CD4-positive, alpha-beta T cell treated with Interleukin-4 for 4 hours (primary cell): ENCODE measurements at places on chromosomes 12 and 14.

DNA sequence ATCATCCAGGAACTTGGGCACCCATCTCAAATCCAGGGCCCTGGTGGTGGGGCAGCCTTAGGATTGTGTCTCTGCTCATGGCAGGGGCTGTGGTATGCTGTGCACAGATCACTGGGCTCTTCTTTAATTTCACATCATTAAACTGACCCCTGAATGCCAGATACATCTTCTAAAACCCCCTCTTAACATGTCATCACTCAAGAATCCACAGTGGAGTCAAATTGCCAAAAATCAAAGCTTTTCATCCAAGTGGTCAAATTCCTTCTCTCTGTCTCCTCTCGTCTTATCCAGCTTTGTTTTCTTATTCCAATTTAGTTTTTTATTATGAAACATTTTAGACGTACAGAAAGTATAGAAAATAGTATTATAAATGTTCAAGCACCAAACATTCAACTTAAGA is 97.5 kb downstream of the ADCK1 start:
- DNase-seq = no peak

DNA sequence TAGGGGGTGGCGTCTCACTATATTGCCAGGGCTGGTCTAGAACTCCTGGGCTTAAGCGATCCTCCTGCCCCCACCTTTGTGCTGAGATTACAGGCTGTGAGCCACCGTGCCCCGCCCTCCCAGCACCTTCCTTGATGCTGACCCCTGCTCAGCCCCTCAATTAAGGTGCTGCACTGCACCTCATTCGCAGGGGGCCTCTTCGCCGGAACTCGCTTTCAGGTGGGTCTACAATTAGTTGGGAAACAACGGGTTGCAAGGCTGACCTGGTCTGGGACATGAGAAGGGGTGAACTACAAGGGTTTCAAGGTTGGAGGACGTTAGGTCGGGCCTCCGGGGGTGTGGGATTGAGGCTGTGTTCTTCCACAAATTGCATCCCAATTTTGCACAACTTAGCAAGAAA is 1.2 kb upstream of the NOP2 start:
- no peak for DNase-seq

GRCh38 chr12:116384691-116385485 is 107.4 kb upstream of the MED13L start:
- DNase-seq = no peak

DNA sequence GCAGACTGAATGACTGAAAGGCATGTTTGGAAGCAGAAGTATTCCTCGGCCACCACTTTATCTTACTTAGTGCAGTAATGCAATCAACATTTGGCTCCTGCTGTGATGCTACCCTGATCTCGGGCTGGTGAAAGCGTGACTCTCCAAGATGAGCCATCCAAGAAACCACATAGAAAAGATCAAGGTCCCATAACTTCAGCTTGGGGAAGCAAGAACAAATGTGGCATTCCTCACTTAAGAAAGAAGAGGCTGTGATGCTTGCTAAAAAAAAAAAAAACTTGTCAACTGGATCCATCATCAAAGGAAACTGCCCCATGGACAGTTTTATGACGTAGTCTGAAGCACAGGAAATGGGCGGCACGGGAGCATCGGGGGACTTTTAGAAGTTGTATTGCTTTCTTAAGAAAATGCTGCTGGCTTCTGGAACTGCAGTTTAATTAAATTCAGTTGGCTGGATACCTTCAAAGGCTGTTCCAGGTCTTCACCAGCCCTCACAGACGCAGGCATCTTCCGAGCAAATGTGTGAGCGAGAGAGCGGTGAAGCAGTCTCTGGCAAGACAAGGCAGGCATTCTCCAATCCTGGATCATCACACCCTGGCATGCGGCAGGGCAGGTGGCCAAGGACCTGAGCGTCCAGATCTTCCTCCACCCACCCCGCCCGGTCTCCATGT is 38.2 kb upstream of the MAP1LC3B2 start:
- no peak for DNase-seq
